ENCODE measurements at places on chromosomes 16 and 17. TPM values are rescaled to one million over a fixed set of nuclear protein-coding genes. Genes with fewer than 3 reads are reported as not detected.

- no peak for DNase-seq
These were observed 86.8 kb upstream of the HSBP1 start for GRCh38 chr16:83720981-83721380.

DNA sequence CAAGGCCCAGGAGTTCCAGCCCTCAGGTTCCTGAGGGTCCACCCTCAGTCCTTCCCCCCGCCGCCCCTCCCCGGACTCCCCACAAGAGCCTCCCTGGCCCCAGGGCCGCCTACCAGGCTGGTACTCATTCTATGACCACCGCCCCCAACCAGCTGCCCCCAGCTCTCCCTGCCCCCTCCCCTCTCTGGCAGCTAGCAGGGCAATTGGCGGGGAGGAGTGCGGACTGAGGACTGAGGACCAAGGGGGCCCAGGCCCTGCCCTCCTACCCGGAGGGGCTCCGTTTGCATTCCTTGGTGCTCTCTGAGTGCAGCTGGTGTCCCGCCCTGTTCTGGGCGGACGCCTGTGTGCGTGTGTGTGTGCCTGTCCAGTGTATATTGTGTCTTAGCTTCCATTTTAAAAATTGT is 19.1 kb downstream of the UNC13D start:
- DNase-seq = peak; percentile 57

GRCh38 chr17:4110152-4110551 is 32.7 kb downstream of the ZZEF1 start:
- no peak for DNase-seq

KRT24 gene
- total RNA-seq = not detected

NGFR gene
- 12.1 TPM for total RNA-seq

AIPL1 gene
- not detected for total RNA-seq

Data from sigmoid colon (tissue), 7 donors.